ENCODE measurements at places on chromosomes 12 and 14. TPM values are rescaled to one million over a fixed set of nuclear protein-coding genes. Genes with fewer than 3 reads are reported as not detected.

DNA sequence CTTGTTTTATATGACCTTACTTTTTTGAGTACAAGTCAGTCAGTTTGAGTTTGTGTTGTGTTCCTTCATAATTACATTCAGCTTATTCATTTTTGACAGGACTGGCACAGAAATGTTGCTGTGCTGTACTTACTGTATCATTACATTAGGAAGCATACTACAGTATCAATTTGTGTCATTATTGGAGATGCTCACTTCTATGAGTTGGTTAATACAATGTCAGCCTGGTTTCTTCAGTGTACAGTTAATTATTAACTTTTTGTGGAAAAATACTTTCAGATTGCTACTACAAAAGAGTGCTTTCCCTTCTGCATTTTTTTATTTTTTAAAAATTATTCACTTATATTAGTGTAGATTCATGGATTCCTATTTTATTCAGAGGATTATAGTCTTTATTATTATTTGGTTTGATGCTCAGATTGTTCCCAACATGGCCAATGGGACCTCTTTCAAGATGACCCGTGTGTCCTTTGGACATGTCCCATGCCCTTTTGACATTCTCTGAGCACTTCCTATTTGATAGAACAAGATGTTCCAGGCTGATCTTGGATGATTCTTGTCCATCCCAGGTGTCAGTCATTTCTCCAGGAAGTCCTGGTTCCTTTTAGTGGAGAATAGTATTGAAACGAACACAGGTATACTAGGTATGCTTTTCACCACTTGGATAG lies 66.6 kb downstream of the MON2 start:
- H3K27me3 ChIP-seq: no peaks in the 10 kb centered on the region
- H3K4me1 ChIP-seq: no peaks in the 10 kb centered on the region
- DNase-seq: no peak

DNA sequence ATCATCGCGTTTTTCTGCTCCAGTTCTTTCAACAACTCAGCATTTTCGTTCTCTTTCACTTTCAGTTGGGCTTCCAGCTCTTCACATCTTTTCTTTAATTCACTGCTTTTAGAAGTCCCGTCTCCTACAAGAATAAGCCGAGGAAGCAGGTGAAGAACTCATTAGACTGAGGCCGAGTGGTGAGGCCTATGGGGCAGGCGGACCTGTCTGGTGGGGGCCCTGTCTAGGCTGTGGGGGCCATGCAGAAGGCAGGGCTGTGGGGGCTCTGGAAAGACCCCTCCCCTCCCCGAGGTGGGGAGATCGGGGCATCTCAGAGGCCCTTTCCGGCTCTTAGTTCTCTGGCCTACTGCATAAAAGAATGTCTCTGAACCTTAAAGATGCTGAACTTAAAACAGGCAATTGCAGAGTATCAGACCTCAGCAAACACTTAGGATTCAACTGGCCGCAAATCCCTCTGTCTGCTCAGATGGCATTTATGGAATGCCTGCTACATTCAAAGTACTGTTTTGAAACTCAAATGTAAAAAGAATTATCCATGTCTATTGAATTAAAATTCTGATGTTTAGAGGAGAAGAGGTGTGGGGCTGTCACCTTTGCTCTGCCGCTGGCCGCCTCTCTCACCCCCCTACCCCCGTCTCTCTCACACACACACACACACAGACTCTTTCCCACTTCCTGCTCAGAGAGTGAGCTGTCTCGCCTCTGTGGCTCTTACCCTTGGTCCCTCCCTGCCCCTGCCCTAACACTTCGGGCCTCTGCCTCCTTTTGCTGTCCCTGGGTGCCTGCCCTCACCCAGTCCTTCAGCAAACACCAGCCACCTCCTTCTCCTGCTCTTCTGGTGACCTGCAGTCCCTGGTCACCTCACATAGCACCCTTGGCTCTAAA lies 34.7 kb downstream of the CCDC92 start:
- H3K36me3 ChIP-seq: peaks cover 17% of the 10 kb centered on the region
- no peaks in the 10 kb centered on the region for H3K27me3 ChIP-seq
- peak overlapping the region; percentile 54 for H3K27ac ChIP-seq
- H3K4me1 ChIP-seq: peaks cover 17% of the 10 kb centered on the region

Gene TGFB3
- 7.4 TPM for total RNA-seq

GRCh38 chr14:103563844-103564505 lies 1.2 kb downstream of the COA8 start:
- H3K36me3 ChIP-seq: peaks cover 14% of the 10 kb centered on the region
- DNase-seq: no peak
- no peaks in the 10 kb centered on the region for H3K27me3 ChIP-seq
- H3K4me3 ChIP-seq: peak overlapping the region; percentile 82
- peaks cover 42% of the 10 kb centered on the region for H3K4me1 ChIP-seq
- no peak overlapping the region for H3K27ac ChIP-seq

DNA sequence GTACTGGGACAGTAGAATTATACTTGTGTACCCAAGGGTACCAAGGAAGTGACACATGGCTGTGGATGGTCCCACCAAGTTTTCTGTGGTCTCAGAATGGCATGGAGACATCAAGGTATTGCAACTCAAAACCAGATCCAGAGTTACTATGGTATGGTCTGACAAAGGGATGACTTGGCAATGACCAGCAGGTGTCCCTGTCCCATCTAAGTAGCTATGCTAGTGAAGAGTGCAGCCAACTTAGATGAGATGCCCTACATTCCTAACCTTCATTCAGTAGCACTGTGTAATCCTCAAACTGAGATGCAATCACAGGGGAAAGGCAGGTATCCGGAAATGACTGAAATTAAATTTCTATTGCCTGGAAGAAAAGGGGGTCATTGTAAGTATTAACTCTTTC lies 188.7 kb upstream of the TMEM260 start:
- H3K4me3 ChIP-seq: no peak overlapping the region
- H3K27ac ChIP-seq: no peak overlapping the region
- H3K36me3 ChIP-seq: no peaks in the 10 kb centered on the region
- H3K4me1 ChIP-seq: no peaks in the 10 kb centered on the region
- no peaks in the 10 kb centered on the region for H3K27me3 ChIP-seq

Measured in CD4-positive, CD25-positive, alpha-beta regulatory T cell (primary cell).